NB4 (cell line): ENCODE measurements at places on chromosomes 2 and 18.

DNA sequence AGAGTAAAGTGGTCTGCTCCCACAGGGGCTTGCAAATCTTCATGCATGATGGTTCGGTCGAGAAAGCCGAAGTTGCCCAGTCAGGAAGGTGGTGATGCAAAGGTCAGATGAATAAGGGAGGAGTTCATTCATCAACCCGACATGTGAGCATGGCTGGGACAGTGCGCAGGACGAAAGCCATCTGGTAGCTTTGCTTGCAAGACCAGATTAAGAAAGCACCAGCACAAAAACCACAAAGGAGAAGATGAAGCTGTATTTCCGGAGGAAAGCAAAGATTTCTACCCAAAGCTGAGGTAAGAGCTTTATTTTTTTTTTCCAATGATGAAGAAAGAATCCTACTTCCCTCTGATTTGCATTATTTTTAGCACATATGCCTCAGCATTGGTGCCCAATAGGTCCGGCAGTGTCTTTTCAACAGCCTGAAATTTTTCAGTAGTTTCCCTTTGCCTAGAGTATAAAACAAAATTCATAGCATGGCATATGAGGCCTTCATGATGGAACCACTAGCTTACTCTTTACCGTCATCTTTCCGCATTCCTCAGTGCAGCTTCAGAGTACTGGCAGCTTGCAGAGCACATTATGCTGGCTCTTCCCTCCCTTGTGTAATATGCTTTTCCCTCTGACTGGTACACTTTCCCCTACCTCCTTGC, 112.0 kb upstream of the THOC1 start:
- DNase-seq: peak; percentile 75

DNA sequence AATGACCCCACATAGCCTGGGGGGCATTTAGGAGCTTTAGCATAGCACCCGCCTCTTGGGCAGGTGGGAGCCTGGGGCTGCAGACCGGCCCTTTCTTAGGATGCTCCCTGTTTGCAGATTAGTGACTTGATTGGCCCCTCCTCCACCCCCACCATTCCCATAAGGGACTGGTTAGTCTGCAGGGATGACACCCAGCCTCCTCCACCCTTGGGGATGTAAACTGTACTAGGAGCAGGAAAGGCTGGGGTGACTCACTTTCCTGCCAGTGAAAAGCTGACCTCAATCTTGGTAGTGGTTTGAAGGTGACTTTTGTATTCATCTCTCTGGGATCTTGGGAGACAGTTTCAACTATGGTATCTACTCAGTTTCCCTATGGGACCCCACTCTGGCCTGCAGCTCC, 24.2 kb downstream of the CTIF start:
- peak; percentile 77 for DNase-seq

DNA sequence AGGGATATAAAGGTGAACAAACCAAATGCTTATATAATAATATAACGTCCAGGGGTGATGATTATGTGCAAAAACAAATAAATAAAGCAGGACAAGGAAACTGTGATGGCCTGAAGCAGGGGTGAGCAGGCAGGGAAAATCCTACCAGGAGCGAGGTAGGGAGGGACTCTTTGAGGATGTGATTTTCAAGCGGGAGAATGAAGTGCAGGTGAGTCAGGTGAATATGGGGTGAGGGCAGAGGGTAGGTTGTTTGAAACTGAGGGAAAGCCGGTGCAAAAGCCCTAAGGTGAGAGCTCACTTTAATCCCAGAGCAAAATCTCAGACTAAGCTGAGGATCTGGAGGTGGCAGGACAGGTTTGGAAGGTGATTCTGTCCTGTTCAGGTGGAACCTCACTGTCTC, 40.7 kb downstream of the CYP26B1 start:
- no peak for DNase-seq

GRCh38 chr2:228624733-228625132, 443.2 kb upstream of the SPHKAP start:
- DNase-seq: no peak

- no peak for DNase-seq
These were observed 713.1 kb downstream of the CBLN2 start for GRCh38 chr18:71831039-71831438.

DNA sequence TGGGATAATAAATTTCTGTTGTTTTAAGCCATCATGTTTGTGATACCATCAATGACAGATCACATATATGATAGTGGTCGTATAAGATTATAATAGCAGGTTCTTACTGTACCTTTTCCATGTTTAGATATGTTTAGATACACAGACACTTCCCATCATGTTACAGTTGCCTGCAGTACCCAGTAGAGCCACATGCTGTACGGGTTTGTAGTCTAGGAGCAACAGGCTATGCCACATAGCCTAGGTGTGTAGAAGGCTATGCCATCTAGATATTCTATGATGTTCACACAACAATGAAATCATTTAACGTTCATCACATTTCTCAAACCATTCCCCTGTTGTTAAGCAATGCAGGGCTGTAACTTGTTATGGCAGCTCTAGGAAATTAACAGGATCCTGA, 132.9 kb upstream of the SH3BP4 start:
- no peak for DNase-seq

GRCh38 chr2:227164763-227165291, 403 bp downstream of the COL4A3 start:
- no peak for DNase-seq

GRCh38 chr2:219398721-219399363, 11.1 kb upstream of the DNPEP start:
- no peak for DNase-seq

GRCh38 chr18:49304751-49305150, 155.7 kb downstream of the DYM start:
- DNase-seq: no peak

GRCh38 chr2:150732064-150732463, 244.6 kb upstream of the RND3 start:
- DNase-seq: no peak

DNA sequence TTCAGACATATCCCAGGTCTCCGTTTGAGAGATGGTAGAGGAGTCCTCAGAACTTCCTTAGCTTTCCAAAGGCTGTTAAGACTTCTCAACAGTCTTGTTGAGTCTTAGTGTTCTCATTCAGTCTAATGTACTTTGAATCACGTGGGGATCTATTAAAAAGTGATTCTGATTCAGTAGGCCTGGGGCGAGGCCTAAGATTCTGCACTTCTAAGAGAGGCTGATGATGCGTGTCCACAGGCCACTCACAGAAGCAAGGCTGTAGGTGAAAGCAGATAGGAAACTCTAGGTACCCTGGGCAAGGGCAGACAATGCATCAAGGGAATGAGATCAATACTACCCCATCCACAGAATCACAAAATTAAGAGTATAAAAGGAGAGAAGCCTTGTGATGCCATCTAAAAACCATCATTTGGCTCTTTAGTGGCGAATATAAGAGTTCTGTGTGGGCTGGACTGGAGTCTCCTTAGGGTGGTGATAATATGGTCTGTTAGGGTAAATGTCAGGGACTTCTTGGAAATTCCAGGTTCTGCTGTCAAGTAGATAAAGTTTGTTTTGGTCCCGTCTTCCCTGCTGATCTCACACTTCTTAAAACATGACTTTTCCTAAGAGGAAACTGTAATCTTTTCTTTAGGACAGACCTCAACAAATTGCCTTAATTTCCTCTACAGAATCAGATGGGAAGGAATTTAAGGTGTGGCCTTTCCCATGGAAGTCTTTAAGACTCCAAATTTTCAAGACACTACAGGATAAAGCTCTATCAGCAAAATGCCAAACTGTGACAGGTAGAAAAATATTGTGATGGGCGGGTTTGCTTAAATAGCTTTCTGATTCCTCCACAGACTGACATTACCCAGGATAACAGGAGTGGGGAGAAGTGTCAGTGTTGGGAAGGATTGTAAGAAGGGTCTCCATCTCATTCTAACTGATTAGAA, 45.7 kb upstream of the NEMP2 start:
- DNase-seq: no peak

- DNase-seq: no peak
These were observed 5.8 kb upstream of the CABLES1 start for GRCh38 chr18:23129355-23130002.

- DNase-seq: peak; percentile 70
These were observed 330.2 kb upstream of the FANCL start for GRCh38 chr2:58571181-58571852.

DNA sequence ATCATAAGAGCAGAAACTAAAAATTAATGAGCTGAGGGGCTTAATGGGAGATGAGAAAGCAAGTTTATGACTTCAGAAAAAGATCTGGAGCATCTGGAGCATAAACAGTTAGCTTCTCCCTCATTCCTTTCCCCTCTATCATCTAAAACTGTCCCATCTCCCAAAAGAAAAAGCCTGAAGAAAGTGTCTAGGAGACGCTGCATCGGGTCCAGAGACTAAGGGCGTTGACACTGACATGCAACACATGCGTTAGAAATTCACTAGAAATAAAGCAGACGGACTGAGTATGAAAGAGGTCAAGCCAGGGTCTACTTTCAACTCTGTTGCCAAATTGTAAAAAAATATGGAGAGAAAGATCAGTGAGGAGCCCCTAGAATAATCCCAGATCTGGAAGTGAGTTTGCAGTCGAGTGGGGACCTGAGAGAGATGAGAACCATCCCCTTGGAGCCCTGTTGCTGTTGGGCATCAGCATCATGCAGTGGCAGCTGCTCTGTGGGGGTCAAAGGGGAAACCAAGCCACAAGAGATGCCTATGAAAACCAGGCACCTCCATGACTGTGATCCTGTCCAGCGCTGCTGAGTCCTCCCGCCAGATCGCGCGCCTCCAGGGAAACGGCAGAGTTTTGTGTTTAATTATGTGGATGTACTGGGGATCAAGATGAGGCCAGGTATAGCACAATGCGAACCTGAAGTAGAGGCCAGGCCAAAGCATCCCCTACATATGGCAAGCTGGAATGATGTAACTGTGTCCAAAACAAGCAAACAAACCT, 13.9 kb downstream of the ANTXR1 start:
- DNase-seq: no peak

DNA sequence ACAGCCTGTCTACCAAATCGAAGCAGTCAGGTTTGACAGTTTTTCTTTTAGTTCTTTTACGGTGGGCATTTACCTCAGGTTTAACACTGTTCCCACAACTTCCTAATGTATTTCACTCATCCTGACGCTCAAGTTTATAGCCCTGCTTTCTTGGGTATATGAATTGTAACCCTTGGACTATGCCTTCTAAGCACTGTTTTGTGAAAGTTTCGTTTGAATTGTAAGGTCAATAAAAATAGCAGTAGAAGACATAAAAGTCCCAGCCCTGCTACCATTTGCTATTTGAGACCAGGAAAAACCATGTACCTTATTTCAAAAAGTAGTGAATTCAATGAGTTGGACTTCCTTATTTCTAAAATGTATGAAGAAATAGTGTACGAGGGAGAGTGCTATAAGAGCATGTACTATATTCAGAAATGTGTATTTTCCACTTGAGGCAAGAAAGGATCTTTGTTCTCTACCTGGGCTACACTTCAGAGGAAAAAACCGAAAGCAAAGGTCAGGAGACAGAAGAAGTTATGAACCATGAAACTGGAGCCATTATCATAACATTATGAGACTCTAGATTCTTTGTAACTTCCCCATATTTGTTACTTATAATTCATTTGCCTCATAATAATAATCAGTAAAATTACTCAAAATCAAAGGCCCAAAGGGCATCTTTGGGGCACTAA, 1.9 kb upstream of the ZC3H15 start:
- DNase-seq: peak; percentile 48

DNA sequence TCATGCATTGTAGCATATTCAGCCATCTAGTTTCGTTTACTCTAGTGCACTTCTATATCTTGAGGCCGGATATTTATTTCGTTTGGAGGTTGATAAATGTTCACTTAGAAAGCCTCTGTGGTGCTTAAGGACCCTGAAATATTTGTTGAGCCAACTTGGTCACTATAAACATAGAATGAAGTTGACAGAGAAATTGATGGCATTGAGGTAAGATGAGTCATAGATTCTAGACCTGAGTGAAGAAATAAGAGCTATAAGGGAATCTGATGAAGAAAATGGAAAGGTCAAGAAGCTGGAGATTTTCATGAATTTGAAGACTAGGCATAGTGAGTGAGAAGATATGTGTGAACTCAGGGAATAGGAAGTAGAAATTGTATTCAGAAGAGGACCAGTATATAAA, 35.9 kb downstream of the EPC2 start:
- no peak for DNase-seq

GRCh38 chr2:164430166-164430783, 191.0 kb downstream of the GRB14 start:
- peak; percentile 49 for DNase-seq

- no peak for DNase-seq
These were observed 39.5 kb upstream of the SLC14A1 start for GRCh38 chr18:45684341-45685115.

DNA sequence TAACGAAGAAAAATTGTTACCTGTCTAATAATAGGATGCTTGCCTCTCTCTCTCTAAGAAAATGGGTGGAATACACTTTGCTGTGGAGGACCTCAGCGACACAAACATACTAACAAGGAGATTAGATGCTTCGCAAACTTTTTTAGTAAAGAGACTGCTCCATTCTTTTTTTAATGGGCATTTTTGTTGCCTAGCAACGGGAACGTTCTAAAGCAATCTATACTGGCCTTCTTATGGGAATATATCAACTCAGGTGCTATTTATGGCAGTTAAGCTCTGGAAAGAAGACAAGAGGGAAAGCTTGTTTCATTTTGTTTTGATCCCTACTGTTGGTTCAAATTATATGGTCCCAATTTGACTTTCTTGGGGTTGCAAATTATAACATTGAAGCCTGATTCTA, 86.8 kb upstream of the CBLN2 start:
- no peak for DNase-seq

DNA sequence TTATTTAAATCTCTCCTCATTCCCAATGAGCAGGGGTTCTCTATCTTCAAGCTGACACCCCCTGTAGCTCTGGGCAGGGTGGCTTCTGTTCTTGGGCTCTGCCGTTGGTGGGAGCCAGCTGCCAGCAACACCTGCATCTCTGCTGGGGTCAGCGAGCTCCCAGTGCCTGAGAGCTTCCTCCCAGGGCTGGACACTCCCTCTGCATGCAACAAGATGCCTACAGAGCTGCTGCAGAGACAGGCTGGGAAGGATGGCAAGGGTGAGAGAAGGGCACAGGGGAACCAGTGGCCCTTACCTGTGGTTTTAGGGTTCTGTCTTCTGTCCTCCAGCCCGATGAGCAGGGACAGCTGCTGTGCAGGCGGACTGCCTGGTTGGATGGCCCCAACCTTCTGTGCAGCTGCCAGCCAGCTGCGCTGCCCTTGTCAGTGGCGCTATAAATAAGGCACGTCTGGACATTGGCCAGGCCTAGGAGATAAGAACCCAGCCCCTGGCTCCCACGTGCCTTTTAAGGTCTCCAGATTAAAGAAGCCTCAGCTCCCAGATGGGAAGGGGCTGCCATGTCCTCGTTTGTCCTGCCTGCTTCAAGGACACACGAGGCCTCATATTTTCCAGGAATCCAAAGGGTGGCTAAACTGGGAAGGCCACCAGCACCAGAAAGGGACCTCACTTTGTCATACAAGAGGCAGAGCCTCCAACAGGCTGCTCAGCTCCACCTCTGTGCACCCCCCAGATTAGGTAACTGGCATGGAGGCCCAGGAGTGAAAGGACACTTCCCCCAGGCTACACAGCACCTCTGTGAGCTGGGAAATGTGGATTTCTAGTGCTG, 39.5 kb upstream of the FHL2 start:
- no peak for DNase-seq

- peak; percentile 99 for DNase-seq
These were observed 111.7 kb downstream of the ANKRD44 start for GRCh38 chr2:197198890-197199289.
